ENCODE measurements at places on chromosomes 3 and 15.

GRCh38 chr3:76429581-76430177 is 610.2 kb upstream of the ROBO2 start:
- DNase-seq: no peak

DNA sequence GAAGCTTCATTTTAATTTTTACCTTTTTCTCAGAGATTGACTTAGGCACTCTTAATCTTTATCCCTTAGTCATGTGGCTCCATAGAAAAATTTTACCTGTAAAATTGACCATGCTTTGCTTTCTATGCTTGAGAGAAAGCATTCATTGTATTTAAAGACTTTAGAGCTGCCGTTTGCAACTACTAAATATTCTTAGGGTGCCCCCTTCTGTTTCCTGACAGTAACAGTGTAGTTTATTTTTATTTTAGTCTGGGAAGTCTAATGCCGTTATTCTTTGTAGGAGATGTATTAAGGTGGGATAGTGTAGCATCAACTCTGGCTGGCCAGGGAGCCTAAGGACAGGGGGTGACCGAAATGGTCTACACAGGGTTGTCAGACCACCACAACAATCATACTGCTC is 84.5 kb upstream of the SYNPR start:
- DNase-seq: no peak

- DNase-seq: no peak
These were observed 229.5 kb upstream of the ROPN1 start for GRCh38 chr3:124221422-124221821.

DNA sequence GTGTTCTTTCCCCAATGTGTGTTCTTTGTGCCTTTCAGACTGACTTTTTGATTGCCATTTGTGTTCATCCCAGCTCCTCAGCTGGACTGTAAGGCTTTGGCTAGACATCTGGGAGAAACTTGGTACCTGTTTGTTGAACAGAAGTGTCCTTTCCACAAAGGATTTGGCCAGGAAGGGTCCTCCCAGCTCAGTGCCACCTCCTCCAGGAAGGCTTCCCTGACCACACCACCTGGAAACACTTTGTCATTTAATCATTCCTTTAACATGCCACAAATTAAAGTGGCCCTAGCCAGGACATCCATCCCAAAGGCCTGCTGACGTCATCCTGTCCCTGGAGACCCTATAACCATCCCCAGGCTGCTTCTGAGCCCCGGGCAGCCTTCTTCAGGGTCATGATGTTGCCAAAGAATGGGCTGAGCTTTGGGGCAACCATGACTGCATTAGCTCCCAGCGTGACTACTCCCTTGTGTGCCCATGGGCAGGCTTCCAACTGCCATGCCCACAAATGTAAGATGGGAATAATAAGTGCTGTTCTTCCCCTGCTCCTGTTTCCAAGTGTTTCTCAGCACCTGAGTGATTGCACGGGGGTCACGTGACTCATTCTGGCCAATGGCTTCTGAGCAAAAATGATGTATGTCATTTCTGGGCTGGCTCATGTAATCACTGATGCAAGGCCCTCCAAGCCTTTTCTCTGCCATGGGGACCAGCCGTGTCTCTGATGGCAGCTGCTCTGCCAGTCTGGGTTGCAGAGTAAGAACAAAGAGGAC is 112.5 kb upstream of the SMAD3 start:
- no peak for DNase-seq

GRCh38 chr3:150306083-150306482 is 102.0 kb upstream of the TSC22D2 start:
- DNase-seq: no peak

GRCh38 chr15:73858062-73858461 is 15.3 kb upstream of the TBC1D21 start:
- no peak for DNase-seq

Data from GM13976 (cell line).